ENCODE measurements at places on chromosomes 5 and 9.

DNA sequence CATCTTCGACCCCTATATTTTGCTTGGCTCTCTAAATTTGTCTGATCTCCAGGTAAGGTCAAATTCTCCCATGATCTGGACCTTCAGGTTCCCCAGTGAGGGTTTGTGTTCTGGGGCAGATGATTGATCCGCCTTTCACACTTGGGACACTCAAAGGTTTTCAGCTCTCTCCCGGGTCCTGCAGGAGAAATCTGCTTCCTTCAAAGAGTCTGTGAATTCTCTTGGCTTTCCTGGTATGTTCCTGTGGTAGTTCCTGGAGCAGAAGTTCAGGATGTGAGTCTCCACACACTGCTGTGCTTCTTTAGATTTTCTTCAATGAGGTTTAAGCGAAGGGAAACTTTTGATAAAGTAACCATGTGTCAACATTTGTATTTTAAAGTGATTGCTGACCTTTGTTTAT lies 318.0 kb downstream of the TAF11L14 start:
- DNase-seq: no peak

DNA sequence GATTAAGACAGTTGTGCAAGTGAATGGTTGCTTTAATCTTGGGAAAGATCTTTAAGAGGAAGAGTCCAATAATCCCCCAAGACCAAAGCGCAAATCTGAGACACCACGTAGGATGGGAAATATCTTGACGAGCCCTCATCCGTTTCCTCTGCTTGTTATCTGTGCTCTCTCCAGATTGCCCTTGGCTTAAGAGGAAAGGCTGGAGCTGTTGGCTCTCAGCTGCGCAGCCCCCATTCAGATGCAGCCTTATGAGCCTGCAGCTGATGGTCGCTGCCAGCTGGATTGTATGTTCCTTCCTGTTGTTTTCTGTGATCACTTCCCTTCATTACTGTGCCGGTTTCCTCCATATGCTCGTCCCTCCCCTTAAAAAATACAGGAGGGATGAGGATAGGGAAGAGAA lies 47.7 kb downstream of the PWWP2A start:
- no peak for DNase-seq

DNA sequence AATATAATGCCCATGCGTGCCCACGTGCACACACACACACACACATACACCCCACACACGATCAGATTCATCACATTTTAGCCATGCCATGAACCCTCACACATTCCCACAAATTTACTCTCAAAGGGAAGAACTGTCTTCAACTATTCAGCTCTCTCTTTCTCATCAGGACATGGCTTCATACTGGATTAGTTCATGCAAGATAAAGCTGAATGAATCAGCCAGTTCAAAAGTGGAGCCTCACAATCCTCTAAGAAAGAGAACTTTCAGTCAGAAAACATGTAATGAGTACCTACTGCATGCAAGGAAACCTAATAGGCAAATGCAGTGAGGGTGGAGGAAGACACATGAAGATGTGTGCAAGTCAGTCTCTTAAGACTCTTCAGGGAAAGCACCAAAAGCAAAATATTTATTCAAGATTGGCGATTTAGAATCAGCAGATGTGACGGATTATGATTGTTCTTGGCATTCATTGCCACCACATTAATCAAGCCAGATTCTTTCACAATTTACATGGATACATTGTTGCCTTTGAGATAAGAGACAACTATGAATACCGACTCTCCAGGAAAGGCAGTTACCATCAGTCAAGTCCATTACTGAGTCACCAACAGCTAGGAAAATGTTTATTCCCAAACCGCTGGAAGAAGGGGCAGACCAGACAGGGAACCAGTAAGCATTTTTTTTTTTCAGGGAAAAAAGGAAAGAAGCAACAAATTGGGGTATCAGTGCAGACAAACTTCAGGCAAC lies 30.3 kb upstream of the PUM3 start:
- DNase-seq: no peak

DNA sequence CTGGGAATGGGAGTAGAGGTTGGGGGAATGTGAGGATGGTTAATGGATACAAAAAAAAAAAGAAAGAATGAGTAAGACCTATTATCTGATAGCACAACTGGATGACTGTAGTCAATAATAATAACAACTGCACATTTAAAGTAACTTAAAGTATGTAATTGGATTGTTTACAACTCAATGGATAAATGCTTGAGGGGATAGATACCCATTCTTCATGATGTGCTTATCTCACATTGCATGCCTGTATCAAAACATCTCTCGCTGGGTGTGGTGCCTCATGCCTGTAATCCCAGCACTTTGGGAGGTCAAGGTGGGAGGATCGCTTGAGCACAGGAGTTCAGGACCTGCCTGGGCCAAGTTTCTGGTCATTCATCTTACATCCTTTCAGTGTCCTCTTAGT lies 34.6 kb downstream of the MCCC2 start:
- no peak for DNase-seq

DNA sequence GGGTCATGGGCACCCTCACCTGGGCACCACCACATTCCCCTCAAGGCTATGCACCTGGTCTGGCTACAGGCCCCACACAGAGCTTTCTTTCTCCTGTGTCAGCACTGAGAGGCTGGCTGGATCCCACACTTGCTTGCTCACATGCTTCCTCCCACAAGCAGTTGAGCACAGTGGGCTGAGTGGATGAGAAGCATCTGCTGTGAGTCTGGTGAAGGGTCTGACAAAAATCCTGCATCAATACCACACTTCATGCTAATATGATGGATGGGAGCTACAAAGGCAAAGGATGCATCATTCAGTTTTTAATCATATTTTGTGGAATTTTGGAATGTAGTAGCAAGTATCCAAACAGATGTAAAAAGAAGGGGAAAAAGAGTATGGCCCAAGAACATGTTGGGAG lies 830.8 kb upstream of the PTPRD start:
- DNase-seq: no peak

GRCh38 chr9:35605351-35606137 lies 482 bp downstream of the TESK1 start:
- no peak for DNase-seq

- DNase-seq: no peak
Observed at GRCh38 chr9:27528886-27529315, 713 bp downstream of the MOB3B start.

DNA sequence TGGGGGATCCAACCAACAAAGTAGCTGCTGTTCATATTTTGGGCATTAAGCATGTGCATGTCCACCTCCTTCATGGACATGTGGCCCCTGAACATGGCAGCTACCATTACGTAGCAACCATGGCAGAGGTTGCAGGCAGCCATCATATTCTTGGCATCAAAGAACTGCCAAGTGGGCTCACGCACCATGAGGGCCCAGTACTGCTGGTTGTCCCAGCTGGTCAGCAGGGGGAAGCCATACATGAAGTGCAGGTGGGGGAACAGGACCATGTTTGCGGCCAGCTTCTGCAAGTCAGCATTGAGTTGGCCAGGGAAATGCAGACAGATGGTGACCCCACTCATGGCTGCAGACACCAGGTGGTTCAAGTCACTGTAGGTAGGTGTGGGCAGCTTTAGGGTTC lies 9.5 kb downstream of the MTAP start:
- DNase-seq: no peak

GRCh38 chr5:80962630-80963520 lies 2.7 kb downstream of the RASGRF2 start:
- no peak for DNase-seq

- DNase-seq: no peak
Observed at GRCh38 chr9:71944754-71945375, 33.4 kb downstream of the C9orf85 start.

- DNase-seq: no peak
Observed at GRCh38 chr5:59151162-59151889, 568.5 kb downstream of the RAB3C start.

- no peak for DNase-seq
Observed at GRCh38 chr5:35041261-35041660, 6.5 kb downstream of the AGXT2 start.

- DNase-seq: no peak
Observed at GRCh38 chr9:84668196-84669012, 1.1 kb upstream of the NTRK2 start.

DNA sequence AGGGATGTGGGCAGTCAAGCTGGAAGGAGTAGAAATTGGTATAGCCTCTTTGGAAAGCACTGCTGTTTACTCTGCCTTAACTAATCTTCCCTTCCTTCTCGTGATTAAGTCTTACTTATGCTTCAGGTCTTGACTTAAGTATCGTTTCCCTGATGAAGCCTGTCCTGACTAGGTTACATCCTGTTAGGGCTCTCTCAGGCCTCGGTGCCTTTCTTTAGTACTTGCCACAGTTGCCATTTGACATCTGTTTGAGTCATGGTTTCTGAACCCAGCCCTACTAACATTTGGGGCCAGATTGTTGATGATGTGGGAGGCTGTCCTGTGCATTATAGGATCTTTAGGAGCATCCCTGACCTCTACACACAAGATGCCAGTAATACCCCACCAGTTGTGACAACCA lies 94.4 kb downstream of the GAPVD1 start:
- no peak for DNase-seq
